T-helper 9 cell (primary cell): ENCODE measurements at places on chromosomes 11 and 22.

GRCh38 chr11:83736684-83737083 is 450.5 kb upstream of the CCDC90B start:
- no peak for DNase-seq

- DNase-seq: no peak
Observed at GRCh38 chr11:96091476-96091875, 167.6 kb upstream of the MTMR2 start.

GRCh38 chr11:1274501-1274900 is 34.9 kb downstream of the TOLLIP start:
- DNase-seq: no peak

DNA sequence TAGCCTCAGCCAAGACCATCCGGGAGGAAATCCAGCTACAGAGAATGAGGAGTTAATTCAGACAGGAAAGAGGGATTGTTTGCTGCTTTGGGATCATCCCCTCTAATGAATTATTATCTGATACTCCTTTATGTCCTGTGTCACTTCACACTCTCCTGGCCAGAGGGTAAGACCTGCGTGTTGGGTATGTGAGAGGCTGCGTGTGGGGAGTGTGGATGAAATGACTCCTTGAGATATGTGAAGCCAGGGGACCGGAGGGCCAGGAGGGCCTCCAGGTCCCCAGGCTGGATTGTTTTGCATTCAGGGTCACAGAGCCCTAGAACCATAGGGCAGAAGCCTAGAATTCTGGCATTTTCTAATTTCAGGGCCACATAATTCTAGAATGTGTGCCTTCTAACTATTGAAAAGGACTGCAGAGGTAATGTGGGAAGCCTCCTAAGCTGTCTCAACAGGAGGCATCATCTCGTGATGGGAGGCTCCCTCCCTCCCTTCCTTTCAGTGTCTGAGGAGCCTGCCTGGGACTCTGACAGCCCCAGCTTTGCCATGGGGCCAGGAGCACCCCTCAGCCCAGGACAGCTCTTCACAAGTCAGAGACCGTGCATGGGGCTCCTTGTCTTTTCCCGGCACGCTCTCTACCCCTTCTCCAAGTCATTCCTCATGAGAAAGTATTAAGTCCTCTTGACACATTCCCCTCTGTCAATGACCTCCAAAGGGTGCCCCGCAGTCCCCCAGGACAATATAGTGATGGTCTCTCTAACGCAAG is 3.7 kb downstream of the TPBGL start:
- no peak for DNase-seq

DNA sequence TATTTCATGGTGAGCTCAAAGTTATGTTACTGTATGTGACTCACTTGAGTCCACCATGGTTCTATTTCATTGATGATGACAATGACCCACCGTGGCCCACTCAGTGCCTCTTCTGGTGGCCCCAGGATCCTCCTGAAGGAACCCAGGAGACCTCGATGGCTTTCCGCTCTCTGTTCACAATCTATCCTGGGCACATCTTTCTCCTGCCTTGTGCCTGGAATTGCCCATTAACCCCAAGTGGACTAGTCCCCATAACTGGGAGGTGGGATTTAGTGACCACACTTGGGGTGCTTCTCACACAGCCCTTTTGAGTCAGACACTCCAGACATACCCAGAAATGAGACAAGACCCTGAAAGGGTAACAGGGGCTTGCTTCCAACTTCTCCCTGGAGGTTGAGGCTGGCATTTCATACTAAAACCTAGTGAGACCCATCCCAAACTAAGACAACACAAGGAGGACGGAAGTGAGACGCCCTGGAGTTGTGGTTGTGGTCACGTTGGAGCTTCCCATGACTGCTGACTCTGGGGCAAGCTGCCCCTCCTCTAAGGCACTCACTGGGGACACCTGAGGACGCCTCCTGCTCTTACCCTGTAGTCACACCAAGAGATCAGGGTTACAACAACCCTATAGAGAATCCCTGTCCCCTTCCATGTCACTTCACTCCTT is 22.1 kb downstream of the IGLL5 start:
- DNase-seq: no peak
